ENCODE measurements at places on chromosomes 3 and 15. TPM values are rescaled to one million over a fixed set of nuclear protein-coding genes. Genes with fewer than 3 reads are reported as not detected.

DPP8 gene
- polyA plus RNA-seq = 14.5 TPM

SLC51A gene
- polyA plus RNA-seq = not detected

ECE2 gene
- not detected for polyA plus RNA-seq

CCDC50 gene
- 35.1 TPM for polyA plus RNA-seq
